ENCODE measurements at places on chromosomes 7 and 10.
A peak's percentile ranks its signal among the peaks of the same experiment; 100 is the strongest.

GRCh38 chr7:27665531-27665930 lies 2.8 kb upstream of the HIBADH start:
- DNase-seq: no peak

DNA sequence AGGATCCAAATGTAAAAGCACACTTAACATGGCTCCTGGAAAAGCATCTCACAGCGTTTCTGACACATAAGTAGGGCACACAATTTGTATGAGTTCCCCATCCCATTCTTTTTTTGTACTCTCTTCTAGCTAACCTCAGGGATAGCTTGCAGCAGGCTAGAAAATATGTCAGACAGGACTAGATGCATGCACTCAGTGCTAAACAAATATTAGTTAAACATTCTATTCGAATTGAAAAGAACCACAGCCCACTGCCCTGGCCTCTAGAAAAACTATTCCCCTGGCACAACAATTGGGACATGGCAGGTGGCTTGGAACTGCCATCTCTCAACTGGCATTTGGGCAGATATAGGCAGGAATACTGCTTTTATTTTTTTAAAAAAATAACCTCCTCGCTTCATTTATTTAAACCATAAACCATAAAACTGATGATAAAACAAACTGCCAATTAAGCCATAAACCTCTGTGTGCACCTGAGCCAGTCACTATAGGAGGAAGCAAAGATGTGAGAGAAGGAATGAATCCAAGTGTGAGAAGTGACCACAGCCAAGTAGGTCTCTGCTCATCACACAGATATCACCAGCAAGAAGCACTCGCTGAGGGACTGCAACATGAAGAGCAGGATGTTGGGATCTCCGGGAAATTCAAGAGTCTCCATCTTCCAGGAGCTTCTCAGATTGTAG lies 394.1 kb downstream of the NEBL start:
- DNase-seq: no peak

- no peak for DNase-seq
Measured at GRCh38 chr7:139249179-139249810, 18.3 kb downstream of the UBN2 start.

DNA sequence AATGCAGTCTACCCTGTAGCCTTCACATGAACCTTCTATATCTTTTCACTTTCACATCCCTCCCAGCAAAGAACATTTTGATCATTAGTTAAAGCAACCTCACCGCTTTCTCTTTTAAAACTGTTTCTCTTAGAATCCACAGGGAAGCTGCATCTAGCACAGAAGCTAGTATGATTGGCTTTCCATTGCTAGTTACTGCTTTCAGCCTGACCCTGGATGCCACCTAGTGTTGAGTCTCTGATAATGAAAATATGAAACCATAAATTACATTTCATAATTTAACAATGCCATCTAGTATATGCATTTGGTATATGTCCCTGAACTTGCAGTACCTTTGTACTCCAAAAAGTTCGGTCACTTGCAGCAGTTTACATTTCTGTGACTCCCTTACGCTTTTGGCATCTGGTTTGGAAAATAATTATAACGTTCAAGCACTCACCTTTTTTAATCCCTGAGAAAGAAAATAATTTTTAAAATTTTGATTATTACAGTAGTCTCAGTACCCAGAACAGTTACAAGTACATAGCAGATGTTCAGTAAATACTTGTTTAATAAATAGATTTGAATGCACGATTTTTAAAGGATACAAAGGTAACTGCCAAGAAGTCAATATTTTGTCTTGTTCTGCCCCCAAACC lies 22.7 kb downstream of the CISD1 start:
- peak; percentile 24 for DNase-seq

DNA sequence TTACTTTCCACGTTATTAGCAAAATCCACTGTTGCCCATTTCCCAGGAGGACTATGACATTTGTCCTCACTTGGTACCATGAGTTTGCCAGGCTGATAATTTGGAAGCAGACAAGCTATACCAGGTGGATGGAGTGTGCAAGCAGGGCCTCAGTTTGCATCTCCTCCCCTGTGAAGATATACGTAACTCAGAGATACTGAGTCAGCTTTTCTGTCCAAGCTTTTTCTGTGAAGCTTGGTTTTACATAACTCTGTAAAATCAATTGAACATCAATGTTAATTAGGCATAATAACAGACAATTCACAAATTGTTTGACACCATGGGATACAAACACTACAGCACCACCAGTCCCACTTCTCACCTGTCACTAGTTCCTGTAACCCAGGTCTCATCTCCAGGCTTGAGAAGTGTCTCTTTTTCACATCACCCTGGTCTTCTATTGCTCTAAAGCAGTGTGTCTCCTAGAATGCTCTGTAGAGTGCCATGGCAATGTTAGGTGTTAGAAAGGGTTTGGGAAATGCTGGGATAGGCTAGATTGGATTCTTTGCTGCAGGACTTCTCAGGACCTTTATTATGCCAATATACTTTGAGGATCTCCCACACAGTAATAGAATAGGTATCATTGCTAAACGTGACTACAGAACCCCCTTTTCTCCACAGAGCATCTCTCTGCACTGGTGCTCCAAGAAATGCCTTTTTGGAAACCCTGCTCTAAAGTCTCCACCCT lies 13.7 kb downstream of the FFAR4 start:
- no peak for DNase-seq

DNA sequence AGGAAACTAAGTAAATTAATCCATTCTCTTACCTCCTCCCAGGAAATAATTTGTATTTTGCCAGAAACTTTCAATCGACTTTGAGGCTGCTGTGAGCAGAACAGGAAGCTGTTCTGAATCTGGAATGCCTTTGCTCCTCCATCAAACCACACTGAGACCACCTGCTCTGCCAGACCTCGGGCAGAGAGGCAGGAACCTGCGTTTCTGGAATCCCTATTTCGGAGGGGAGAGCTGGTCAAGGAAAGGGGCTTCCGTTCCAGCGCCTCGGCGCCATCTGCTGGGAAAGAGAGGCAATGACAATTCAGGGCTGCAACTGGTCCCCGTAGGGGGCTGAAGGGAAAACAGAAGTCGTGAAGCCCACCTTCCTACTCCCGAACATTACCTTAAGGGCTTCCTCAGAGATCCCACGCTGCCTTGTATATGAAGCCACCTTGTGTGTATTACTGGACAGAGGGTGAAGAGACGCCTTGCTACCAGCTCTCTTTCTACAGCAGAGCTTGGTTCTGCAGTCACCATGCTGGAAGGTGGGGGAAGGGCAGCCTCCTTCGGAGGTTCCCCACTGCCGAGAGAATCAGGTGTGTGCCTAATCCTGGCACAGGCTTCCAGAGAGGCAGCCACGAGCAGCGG lies 31.2 kb downstream of the ZNF467 start:
- DNase-seq: no peak

- no peak for DNase-seq
Measured at GRCh38 chr10:60175441-60175971, 214.2 kb downstream of the ANK3 start.

DNA sequence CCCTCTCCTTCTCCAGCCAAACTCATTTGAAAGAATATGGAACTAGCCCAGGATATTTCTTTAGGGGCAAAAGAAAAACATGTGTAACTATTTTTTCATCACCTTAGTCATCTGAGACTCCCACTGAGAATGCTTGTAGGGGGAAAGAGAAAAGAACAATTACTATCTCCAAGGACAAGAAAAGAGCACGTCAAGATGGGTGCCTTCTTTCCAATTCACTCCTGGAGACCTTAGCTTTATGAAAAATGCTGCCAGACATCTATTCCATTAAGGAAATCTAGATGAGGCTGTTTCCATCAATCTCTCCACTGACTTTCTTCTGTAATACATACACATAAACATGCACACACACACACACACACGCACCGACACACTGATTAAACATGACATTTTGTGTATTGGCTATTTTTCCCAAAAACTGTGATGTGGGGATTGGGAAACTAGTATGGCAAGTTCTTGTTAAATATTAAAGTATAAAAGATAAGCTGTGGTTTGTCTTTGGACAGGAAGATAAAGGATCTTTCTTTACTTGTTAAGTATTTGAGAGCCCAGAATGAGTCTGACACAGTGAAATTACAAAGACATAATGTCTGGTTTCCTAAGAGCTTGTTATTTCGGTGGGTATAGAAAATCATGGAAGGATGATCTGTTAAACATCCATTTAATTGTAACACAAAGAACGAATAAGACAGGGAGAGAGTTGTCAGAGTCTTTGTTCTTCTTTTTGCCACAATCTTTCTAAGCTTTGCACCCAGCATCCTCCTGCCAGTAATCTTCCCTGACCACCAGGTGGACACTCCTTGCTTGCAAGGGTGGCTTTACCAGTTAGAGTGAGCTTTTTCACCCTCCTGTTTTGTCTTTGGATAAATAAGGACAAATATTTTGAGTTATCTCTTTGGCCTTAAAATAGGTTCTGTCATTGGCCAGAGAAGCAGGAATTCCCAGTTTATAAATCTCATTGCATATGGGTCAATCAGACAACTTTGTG lies 177.3 kb upstream of the TMEM72 start:
- no peak for DNase-seq

- no peak for DNase-seq
Measured at GRCh38 chr10:62393237-62393636, 19.1 kb downstream of the ZNF365 start.

DNA sequence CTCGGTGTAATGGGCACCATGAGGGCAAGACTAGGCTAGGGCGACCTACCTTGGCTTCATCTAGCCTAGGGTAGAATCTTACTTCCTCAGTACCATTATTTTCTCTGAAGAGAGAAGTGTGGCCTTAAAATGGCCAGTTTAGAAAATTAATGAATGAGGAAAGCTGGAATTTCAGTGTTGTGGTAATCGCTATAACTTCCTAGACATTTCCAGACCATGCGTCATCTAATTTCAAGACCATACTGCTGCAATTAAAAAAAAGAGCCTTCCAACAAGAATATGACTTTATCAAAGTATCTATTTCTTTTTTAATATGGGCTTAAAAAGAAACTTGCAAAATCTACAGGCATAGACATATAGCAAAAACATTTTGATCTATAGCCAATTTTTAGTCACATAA lies 68.5 kb downstream of the CPVL start:
- DNase-seq: no peak

DNA sequence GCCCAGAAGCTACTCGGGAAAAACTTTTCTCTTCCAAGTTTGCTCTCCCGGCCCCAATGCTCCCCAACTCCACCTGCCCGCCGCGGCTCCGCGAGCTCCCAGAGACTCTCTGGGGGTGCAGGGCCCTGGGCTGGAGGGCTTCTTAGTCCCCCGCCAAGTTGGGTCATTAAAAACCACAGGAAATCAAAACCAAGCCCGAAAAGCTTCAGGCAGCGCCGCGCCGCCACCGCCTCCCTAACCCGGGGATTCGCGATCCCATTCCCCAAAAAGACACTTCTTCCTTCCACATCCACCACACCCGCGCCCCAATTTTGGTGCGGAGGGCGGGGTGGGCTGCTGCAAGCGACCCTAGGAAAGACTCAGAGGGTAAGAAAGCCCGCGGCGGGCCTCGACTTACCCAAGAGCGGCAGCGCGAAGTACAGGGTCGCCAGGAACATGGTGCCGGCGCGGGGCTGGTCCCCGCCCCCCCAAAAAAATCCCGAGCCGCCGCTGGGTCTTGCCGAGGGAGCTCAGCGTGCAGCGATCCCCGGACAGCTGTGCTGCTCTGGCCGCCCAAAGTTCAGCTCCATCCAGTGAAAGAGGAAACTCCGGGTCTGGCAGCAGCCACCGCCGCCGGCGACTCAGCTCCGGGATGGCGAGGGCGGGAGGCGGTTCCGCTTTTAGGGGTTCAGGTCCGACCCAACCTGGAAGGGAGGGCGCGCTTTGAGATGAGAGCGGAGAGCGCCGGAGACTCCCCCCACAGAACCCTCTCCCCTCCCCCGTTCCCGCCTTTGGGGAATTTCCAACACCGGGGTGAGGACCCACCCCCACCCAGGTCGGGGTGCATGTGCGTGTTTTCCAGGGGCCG lies 1.2 kb downstream of the GFRA1 start:
- DNase-seq: no peak

Data from GM12864 (cell line).